Stimulated activated CD4-positive, alpha-beta T cell treated with anti-CD3 and anti-CD28 coated beads, TNF-alpha, amount 100 ng/mL, for 24 hours (primary cell): ENCODE measurements at places on chromosomes 16 and 17.

- DNase-seq = no peak
Observed at GRCh38 chr17:81676906-81677305, 6.7 kb downstream of the ARL16 start.

- no peak for DNase-seq
Observed at GRCh38 chr17:1890758-1891450, 61.1 kb downstream of the RPA1 start.

DNA sequence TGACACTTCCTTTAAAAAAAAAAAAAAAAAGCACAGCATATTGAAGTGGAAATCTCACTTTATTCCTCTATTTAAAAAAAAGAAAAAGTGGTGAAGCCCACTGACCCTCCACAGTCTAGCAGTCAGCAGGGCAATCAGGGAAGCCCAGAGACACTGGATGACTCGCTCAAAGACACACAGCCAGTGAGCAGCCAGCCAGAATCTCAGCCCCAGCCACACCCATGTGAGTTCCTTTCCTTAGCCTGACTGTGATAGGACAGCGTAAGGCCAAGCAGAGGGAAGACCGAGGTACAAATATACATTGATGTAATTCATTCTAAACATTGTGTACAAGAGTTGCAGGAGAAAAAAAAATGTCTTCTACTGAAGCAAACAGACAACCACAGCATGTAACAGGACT, 22.5 kb downstream of the XPO6 start:
- DNase-seq = no peak

DNA sequence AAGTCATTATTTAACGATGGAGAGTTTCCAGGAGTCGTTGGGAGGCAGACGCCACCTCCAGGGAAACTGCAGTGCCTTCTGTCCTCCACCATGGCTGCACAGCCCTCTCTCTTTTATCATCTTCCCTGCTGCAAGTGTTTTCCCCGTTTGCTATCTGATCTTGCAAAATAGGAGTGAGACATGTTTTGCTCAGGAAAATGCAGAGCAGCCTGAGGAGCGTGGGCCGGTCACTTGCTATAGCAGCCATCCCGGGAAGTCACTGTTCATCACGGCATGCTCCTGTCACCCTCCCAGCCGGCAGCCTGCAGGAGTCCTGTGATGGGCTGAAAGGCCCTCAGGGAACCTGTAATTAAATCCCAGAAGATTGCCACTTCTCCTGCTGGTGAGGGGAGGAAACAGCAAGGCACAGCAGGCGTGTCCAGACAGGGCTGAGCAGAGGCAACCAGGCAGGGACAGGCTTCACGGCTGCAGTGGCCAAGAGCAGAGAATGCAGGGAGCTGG, 143.1 kb downstream of the GSG1L start:
- no peak for DNase-seq

DNA sequence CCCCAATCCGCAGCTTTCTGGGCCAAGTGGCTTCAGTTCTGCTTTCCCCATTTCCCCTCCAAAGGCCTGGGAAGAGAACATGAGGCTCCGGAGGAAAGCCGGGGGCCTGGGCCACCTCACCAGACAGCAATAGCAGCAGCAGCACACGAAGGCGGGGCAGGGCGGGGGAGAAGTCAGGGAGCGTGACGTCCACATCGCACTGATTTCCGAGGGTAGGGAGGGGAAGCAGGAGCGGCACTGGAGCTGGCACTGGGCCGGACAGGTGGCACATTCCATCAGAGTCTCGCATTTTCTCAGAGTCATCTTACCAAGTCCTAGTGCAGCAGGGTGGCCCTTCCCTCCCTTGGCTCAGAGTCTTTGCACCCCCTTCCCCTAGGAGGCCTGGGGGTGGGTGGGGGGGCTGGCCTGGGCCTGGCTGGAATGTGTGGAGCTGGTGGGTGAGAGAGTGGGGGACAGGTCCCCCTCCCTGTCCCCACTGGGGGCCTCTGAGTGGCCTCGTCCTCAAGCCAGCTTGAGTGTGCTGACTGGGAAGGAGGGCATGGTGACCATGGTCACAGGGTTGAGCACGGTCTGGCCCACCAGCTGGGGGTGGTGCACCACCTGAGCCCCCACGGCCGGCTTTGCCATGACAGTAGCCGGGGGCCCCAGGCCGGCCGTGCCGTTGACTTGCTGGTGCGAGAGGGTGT, 14.3 kb downstream of the MNT start:
- DNase-seq = no peak

- DNase-seq = no peak
Observed at GRCh38 chr16:57588831-57589230, 39.6 kb upstream of the ADGRG1 start.

- no peak for DNase-seq
Observed at GRCh38 chr17:74020522-74020921, 183.0 kb upstream of the RPL38 start.

DNA sequence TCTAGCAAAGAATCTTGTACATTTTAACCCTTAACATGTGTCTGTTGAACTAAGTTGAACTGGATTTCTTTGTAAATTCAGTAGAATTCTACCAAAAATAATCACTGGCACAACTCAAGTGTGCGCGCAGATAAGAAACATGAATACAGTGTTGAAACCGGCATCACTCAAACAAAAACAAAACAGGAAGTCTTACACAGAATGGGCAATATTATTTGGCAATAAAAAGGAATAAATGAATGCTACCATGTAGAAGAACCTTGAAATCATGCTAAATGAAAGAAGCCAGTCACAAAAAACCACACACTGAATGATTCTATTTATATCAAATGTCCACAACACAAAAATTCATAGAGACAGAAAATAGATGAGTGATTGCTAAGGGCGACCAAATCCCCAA, 102.9 kb upstream of the ZFHX3 start:
- no peak for DNase-seq

DNA sequence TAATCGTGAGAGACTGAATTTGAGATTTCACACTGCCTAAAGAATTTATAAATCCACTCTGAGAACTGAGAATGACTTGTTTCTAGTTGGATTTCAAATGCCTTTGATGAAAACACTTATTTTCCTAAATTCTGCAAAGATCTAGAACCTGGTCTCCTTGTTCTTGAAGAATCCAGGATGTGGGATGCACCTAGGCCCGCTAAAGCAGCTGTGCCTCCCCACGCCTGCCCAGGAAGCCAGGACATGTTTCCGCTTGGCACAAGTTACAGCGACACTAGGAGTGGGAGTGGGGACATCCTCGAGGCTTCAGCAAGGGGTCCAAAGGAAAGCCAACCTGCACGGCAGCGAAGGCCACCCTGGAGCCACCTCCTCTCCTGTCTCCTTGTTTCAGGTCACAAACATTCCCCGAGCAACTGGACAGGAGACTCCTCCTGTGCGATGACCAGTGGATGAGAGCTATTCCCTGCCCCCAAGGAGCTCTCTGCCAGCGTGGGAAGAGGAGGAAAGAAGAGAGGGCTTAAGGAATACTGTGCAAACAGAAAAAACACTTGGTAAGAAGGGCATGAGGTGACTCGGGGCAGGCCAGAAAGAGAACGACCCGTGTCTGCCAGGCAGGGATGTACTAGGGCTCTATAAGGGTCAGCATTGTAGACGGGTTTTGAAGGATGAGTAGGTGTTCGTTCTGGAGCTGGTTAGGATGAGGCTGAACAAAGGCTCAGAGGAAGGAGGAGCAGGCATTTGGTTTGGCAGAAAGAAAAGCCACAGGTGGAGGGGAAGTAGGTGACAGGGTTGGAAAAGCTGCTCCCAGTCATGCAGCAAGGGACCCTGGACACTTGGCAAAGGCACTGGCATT, 11.1 kb downstream of the VAC14 start:
- DNase-seq = no peak

GRCh38 chr16:17557480-17557879, 86.7 kb upstream of the XYLT1 start:
- DNase-seq = no peak

DNA sequence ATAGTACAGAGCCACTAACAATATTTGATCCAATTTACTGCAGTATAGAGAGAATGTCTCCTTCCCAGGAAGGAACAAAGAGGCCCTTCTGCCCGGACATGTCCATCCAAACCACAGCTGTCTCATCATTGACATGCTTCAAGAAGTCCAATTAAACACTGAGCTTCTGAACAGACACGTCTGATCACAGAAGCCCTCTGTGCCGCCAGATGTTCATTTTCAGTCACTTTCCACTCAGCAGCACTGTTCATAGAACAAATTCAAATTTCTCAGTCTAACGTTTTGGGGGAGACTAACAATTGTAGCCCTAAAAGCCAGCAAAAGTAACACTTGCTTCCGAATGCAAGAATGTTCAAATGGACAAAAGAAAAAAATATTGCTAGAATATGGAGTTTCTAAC, 15.3 kb downstream of the ZC3H7A start:
- no peak for DNase-seq

- no peak for DNase-seq
Observed at GRCh38 chr17:42849031-42849430, 2.0 kb upstream of the AOC3 start.

DNA sequence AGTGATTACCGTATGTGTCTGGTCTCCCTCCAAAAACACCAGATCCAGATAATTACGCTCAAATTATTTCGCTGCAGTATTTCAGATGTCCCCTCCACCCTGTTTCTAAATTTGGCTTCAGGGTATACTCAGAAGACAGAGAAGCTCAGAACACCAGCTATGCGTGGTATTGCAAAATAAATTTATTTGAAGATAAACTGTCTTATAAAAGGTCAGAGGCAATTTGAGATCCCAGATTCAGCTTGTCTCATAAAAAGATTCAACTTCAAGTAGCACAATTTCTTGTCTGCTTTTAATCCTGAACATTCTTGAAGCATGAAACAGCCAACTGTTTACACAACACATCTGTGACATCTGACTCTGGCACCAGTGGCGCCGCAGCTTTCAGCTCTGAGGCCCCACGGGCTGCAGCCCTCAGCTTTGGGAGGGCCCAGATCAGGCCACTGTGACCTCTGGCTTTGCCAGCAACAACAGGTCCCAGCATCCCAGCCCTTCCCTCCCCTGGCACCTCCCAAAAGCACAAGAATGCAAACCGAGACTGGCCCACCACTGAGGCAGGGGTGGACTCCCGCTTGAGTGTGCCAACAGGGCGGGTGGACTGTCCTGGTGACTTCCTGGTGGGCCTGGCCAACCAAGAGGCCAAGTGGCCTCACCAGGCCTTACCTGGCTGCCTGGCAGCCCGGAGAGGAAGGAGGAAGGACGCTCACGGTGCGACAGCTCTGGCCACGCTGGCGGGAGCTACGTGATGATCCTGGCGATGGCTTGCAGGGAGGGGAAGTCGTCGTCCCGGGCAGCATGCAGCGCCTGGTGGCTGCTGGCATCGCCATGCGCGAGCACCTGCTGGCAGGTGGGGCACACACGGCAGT, 8.0 kb downstream of the SYNGR3 start:
- no peak for DNase-seq

DNA sequence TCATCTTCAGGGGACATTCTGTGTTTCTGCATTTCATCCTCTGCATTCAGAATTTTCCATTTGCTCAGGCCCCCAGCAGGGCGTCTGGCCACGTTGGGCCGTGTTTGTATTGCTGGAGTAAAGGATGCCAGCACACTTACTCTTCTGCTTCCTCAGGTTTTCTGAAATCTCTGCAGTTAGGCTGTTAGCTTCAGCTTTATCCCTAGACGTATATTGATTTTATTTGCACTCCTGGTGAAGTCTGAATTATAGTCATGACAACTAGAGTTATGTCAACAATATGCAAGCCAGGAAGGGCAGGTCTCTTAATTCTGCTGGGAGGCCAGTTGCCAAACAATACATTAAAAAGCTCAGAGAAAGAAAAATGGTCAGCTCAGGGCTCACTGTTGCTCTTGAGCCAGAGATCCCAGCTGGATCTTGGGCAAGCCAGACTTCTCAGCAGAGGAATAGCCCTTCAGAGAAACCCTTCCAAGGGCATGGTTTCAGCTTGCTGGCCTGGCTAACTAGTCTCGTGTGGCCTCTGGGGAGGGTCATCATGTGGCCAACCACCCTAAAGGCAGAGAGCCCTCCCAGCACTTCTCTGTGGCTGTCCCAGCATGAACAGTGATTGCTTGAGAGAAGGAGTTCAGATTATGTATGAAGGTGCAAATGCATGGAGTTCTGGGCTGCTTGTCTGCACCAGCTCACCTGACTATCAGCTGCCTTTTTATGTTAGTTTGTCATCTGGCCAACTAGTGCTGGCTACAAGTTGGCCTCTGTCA, 110.2 kb upstream of the CACNG5 start:
- DNase-seq = no peak

DNA sequence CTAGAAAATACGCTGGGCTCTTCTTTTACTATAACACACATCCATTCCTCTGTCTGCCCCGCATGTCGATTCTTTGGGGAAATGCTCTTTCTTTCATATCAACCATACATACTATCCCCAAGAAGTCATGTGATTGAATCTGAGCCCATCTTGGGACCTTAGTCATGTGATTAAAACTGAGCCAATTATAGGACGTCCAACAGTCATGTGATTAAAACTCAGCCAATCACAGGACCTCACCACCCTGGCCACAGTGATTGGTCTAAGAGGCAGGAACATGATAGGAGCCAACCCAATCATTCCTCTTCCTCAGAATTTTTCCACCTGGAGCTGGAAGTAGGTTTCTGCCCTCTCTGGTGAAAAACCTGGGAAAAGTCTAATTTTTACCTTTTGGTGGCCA, 78.8 kb downstream of the TMEM114 start:
- DNase-seq = no peak

DNA sequence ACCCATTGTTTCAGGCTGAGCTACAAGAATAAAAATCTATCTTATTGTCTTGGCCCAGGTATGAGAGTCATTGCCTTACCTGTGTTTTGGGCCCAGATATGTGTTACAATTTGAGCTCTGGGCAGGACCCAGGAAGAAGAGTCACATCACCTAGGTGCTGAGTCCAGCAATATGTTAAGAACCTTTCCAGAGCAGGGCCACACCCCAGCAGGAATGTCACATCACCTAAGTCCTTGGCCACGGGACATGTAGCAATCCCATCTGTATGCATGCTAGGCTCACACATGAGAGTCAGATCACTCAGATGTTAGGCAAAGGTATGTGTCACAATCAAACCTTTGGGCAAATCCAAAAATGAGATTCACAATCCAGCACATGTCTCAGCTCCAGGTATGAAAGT, 2103.5 kb downstream of the TP53TG3F start:
- no peak for DNase-seq

- DNase-seq = no peak
Observed at GRCh38 chr16:75632857-75633256, 9.8 kb upstream of the ADAT1 start.

DNA sequence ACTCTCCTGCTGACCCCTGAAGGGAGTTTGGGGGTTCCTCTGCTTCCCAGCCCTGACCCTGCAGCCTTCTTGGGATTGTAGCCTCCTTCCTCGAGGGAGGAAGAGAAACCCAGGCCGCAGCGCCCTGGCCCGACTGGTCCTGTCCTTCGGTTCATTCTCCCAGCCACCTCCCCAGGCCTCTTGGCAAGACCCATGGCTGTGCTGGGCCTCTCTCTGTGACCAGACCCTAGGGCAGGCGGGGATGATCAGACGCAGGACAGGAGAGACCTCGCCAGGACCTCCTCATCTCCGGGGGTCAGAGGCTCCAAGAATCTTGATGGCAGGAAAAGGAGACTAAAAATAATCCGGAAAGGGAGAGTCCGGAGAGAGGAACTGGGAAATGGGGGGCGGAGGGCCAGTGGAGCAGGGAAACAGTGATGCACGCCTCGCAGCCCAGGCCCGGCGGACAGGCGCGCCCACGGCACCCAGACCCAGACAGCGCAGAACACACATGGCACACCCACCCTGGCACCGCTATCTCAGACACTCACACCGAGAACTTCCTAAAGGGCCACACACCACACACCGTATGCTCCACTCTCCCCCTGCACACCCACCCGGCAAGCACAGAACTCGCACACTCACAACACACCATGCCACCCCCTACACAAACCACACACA, 1.2 kb downstream of the ARHGEF15 start:
- DNase-seq = no peak

GRCh38 chr17:14202388-14203166, 34.1 kb downstream of the CDRT15 start:
- no peak for DNase-seq

GRCh38 chr17:46106966-46107644, 86.1 kb downstream of the KANSL1 start:
- no peak for DNase-seq
